KBM-7 (cell line): ENCODE measurements at places on chromosomes 16 and 17.

- DNase-seq: no peak
These were observed 25.1 kb downstream of the ZP2 start for GRCh38 chr16:21186326-21186691.

GRCh38 chr17:54435966-54436365 is 464.7 kb upstream of the TOM1L1 start:
- no peak for DNase-seq

DNA sequence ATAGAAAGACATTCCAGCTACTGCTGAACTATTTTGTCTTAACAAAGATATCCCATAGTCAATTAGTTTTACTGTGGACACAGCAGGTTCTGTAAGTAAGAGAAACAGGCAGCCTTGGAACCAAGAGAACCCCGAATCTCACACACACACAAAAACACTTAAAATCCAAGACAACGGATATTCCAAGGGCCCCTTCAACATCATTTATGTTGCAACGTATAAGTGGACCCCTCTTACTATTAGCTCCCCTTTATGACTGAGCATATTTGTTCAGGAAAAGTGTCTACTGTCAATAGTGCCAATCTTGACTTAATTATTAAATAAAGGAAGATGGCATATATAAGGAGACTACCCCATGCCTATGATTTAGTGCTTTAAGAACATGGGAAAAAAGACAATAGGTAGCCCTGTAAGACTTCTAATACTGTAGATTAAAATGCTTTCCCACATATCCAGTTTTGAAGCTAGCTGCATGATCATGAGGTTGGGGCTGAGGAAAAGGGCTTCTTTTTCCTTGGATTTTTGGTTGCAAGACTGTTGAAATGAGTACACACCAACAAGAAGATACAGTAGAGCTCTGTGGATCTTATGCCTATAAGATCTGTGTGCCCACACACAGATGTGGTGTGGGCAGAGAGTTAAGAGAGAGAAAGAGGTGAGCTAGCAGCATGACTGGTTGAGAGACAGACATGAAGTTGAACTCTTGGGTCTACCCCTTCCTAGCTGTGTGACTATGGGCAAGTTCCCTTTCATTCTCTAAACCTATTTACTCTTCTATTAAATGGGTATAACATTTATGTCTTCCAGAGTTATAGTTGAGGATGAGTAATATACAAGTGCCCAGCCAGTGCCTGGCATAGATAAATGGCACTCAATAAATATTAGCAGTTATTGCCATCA is 3.0 kb downstream of the MMD start:
- DNase-seq: no peak

DNA sequence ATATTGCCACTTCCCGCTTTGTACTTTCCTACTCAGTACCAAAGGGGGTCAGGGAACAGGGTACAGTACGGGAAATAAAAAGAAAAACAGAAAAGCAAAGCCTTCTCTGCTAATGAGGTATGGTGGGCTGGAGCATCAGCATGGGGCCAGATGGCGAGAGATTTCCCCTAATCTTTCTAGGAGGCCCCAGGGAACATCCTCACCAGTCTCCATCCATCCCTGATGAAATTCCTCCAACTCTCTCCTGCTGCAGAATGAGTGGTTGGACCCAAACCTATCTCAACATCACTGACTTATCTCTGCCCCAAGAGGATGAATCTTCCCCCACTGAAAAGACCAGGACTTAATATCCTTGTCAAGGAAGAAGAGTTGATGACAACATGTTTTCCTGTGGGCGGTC is 185.6 kb downstream of the C16orf78 start:
- no peak for DNase-seq
